ENCODE measurements at places on chromosomes 11 and 22.

DNA sequence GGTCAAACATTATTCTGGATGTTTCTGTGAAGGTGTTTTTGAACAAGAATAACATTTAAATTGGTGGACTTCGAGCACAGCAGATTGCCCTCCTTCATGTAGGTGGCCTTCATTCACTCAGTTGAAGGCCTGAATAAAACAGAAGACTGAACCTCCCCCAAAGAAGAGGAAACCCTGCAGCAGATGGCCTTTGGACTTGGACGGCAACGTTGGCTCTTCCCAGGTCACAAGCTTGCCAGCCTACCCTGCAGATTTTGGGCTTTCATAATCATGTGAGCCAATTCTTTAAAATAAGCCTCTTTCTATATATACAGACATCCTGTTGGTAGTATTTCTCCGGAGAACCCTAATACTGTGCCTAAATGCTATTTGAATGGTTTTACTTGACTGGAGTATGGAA is 432.2 kb upstream of the NARS2 start:
- DNase-seq = no peak

DNA sequence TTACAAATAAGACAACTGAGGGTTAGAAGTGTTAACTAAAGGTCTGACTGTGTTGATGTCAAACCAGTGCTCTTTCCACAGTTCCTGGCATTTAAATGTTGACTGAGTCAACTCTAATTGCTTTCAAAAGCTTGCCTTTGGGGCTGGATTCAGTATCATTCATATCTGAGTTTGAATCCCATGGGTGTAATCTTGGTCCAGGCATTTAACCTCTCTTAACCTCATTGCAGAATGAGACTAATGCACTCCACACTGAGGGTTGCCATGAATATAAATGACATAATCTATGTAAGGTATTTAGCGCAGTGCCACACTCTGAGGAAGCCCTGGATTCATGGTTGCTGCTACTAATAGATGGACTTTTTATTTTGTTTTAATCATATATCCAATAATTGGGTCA is 274.3 kb downstream of the DDX10 start:
- DNase-seq = no peak

DNA sequence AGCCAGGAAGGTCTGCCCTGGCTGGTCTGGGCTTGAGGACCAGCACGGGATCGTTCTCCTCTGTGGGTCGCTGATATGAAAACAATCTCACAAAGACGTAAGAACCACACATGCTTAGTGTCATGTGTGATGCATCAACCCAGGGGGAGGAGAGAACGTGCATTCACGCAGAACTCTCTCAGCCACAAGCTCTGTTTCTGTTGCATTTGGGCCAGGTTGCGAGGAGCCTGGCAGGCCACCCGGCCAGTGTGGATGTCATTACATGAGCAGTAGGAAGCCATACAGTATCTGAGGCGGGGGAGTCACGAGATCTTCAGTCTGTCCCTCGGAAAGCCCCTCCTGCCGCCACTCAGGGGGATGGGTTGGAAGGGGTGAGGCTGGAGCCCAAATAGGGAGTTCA is 53.1 kb upstream of the KCNQ1OT1 start:
- DNase-seq = no peak

DNA sequence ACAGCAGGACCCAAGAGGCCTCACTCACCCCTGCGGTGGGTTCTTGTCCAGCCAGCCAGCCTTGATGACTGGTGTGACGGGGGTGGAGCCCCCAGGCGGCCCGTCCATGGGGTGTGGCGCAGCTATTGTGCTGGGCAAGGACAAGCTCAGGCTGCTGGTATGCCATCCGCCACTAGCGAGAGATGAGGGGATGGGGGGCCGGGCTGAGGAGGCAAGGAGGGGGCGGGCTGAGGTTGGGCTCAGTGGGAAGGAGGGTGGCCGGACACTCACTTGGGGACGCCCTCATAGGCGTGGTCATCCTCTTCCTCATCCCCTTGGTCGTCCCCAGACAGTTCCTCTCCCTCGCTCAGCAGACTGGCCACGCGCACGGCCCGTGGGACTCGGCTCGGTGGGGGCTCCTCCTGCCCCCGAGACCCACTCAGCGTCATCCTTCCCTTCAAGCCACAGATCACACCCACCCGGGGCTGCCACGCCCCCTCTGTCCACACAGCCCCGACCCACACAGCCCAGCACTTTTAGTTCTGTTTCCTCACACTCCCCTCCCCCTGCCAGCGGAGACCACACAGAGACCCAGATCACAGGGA is 38.0 kb upstream of the PDE2A start:
- DNase-seq = no peak

DNA sequence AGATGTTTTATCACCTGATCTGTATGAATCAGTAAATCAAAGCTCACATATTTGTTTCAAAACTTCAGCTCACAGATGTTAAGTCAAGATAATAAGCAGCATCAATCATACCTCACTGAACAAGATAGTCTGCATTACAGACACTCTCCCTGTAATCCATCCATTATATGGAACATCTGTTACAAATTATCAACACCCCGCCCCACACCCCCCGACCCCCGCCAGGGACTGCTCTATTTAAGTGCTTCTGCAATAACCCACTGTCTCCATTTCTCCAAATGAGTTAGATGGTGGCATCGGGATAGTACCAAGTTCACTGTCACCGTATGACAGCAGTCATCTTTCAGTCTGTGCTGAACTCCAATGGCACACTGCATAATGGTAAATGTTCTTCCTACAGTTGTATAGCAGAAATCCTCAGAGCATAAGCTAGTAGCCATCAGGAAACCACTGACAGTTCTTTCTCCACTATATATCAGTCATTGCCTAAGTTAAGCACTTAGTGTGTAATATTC is 447.0 kb upstream of the ARHGAP42 start:
- no peak for DNase-seq

DNA sequence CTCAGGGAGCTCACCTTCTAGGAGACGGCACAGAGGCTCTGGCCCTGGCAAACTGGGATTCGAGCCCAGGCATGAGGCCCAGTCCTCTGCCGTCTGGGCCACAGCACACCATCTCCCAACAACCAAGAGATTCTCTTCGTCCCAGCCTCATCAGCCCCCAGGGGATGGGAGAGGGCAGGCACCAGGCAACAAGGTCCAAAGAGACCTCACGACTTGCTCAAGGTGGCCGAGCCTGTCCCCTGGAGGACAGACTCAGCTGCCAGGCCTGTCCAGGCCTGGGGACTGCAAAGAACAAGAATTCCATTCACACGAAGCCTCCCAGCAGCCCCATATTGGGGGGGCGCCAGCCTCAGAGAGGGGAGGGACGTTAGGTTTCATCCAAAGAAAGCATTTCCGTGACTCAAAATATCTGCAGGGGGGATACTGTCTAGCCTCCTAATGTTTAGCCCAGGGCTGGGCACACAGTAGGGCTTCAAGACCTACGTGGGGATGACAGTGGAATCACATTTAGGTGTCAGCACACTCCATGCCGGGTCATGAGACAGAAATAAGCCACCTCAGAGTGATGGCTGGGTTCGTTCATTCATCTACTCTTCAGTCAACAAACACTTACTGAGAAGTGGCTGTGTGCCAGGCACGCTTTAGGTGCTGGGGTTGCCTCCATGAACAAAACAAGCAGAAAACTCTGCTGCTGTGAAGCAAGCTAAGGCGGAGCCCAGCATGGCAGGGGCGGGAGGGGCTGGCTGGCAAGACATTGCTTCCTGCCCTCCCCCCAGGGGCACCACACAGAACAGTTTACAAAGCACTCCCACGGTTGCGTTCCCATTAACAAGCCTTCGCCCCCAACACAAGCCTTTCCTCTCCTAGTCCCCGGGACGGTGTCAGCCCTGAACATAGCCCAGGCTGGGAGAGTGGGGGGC is 1.2 kb downstream of the CARNS1 start:
- peak; percentile 87 for DNase-seq

GRCh38 chr11:32365192-32365591 is 70.1 kb downstream of the WT1 start:
- no peak for DNase-seq

- no peak for DNase-seq
Measured at GRCh38 chr11:96905143-96905542, 515.3 kb downstream of the JRKL start.

DNA sequence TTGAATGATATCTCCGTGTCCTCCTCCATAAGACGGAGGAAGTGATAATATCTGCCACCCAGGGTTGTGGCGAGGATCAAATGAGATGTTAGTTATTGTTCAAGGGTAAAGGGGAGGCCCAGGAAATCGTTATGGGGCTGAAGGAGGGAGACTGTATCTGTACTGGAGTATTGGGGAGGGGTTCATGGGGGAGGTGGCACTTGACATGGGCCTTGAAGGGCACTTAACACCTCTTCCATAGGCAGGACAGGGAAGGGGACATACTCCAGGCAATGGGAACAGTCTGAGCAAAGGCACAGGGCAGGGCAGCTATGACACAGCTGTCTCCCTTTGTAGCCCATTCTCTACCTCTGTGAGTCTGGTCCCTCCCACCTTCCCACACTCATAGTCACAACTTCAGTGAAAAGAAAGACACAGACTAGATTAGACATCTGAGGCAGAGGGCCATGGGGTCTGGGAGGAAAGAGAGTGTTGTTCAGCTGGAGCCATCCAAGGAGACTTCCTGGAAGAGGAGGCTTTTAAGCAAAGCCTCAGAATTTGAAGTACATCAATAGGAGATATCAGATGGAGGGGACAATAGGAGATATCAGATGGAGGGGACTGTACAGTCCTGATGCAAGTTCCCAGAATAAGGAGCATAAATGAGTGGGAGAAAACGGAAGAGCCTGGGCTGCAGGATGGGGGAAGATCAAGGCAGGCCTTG is 15.8 kb upstream of the DGKZ start:
- DNase-seq = peak; percentile 91

GRCh38 chr11:64004590-64004984 is 18.3 kb downstream of the OTUB1 start:
- no peak for DNase-seq

DNA sequence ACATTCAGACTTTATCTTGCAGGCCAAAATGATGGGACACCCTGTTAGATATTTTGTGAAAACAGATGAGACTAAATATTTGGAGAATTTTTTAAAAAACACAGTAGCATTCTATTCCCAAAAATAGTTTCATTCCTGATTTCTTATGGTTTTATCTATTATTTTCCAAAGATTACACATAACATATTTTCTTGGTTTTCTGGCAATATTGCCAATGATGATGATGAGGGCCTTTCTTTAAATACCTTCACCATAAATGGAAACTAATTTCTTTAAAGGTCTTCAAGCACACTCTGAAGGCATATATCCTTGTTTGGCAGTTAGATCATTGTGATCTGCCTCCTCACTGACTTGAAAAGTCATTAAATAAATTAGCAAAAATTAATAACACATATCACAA is 522.3 kb upstream of the LUZP2 start:
- DNase-seq = no peak

- DNase-seq = peak; percentile 22
Measured at GRCh38 chr11:67345920-67346819, 7.2 kb downstream of the POLD4 start.

- DNase-seq = no peak
Measured at GRCh38 chr22:42335839-42336378, 65.5 kb upstream of the TCF20 start.

GRCh38 chr11:115710426-115710825 is 206.2 kb upstream of the CADM1 start:
- DNase-seq = no peak

DNA sequence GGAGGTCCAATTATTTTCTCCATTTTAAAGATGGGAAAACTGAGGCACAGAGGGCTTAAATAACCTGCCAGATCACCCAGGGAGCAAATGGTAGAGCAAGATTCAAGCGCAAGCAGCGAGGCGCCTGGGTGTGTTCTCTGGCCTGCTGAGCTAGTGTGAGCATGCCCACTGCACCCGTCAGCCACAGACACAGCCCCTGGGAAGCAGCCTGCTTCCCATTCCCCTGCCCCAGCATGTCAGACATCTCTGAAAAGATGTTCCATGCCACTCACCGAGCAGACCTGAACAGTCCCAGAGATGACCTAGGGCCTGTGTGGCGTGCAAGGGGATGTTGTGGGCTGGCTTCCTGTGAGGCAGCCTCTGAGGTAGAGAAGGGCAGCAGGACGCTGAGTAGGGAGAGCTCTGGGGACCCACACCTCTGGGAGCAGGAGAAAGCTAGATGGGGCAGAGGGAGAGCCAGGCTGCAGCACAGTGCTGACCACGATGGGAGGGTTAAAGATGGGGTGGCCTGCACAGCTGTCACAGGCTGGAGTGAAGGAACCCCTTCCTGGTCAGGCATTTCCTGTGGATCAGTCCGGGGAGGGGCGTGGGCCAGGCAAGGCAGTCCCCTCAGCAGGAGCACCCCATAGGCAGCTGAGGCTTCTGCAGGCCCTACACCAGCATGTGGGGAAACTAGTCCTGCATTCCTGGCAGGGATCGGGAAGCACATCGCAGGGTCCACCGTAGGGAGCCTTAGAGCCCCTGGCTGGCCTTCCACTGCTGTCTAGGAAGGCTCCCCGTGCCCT is 101.4 kb downstream of the GALNT18 start:
- no peak for DNase-seq

DNA sequence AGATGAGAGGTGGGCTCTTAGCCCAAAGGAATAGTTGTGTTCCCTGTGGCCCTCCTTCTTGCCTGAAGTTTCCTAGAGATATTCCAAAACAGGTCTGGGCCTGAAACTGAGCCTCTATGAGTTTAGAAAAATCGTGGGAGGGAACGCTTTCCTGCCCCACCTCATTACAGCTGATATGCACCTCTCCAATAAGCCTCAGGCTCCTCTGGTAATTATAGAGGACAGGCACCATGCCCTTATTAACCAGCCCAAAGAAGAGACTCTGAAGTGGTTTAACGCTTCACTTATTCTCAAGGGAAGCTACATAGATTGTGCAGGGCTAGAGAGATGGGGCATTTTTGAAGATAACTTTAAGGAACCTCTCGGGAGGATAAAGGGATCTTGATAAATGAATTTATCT is 3.4 kb upstream of the MPZL2 start:
- no peak for DNase-seq

DNA sequence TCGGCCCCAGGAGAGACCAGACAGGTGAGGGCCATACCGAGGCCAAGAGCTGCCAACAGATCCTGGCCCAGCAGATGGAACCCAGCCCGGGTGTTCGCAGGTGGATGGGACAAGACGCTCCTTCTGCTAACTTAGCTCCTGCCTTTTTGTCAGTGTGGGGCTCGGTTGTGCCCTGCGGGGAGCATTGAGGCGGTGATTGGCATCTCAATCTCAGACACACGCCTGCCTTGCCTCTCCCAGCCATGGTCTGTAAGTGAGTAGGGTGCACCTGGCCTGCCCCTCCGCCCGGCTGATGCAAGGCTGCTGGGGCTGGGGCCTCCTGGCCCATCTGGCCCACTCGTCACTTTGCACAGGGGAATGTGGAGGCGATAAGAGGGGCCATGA is 350.1 kb downstream of the TBC1D22A start:
- no peak for DNase-seq

GRCh38 chr11:74018331-74019005 is 9.6 kb upstream of the UCP3 start:
- no peak for DNase-seq

DNA sequence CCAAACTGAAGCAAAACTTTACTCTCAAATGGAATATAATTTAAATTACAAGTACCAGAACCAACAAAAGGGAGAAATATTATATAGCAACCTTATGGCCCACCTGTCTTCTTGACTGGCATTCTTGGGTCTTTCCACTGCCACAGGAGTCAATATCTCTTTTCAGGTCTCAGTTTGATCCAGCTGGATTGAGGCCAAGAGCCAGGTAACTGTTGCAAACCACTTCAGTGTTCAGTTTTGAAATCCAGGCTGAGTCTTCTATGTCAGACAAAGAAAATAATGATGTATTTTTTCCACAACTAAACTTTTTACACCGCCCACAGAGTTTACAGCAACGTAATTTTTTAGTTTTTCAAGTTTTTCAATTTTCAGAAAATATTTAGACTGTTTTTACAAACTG is 648 bp downstream of the DLG2 start:
- DNase-seq = no peak

All from Jurkat, Clone E6-1 (cell line).